Cardiac atrium fibroblast (primary cell): ENCODE measurements at places on chromosomes 3 and 15. TPM values are rescaled to one million over a fixed set of nuclear protein-coding genes. Genes with fewer than 3 reads are reported as not detected.

SYNM gene
- 1.1 and 1.6 TPM in 2 replicates for total RNA-seq

PIK3R4 gene
- 22.2 and 22.4 TPM in 2 replicates for total RNA-seq

THOC7 gene
- 43.9 and 52.2 TPM in 2 replicates for total RNA-seq

PCLAF gene
- total RNA-seq: 16.2 and 17.1 TPM in 2 replicates

IMPG2 gene
- total RNA-seq: under 0.01 TPM in 1 of 2 replicates, not detected in the other

CYP1A2 gene
- not detected in 2 replicates for total RNA-seq

SEMA3G gene
- under 0.01 and 0.49 TPM in 2 replicates for total RNA-seq

TM6SF1 gene
- 2.3 and 6.0 TPM in 2 replicates for total RNA-seq

UTS2B gene
- total RNA-seq: 1.3 and 1.8 TPM in 2 replicates

GHSR gene
- total RNA-seq: not detected in 2 replicates

XYLB gene
- total RNA-seq: 2.6 and 2.7 TPM in 2 replicates

CELF6 gene
- 0.54 TPM in 1 of 2 replicates, not detected in the other for total RNA-seq

SQOR gene
- total RNA-seq: 30.3 and 47.7 TPM in 2 replicates

CAV3 gene
- total RNA-seq: not detected in 2 replicates

SLC12A1 gene
- total RNA-seq: not detected in 2 replicates

GASK1A gene
- total RNA-seq: under 0.01 TPM in 1 of 2 replicates, not detected in the other

GMNC gene
- 0.18 and 0.32 TPM in 2 replicates for total RNA-seq

KLF13 gene
- 26.0 and 30.0 TPM in 2 replicates for total RNA-seq
